ENCODE measurements at places on chromosomes 12 and 14.

GRCh38 chr14:67526676-67527459 lies 6.2 kb upstream of the PLEKHH1 start:
- peak; percentile 41 for DNase-seq

DNA sequence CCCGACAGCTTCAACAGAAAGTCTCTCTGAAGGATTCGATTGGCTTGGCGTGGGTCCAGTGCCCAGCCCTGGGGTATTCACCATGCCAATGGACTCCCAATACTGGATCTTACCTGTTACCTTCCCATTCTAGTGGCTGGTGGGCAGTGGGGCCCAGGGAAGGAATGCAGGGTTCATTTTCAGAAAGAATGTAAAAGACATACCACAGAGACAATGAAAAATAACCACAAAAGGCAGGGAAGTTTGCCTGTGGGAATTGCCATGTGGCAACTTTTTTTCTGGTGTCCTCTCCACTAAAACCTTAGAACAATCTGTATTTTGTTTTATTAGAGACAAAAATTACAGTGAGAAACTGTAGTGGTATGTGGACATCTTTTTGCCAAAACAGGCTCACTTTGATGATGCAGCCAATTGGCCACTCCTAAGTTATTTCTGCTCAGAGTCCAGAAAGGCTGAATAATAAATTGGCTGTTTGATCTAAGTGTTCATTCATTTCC lies 55.2 kb downstream of the PTGER2 start:
- no peak for DNase-seq

- DNase-seq, result no peak
These were observed 15.6 kb downstream of the HIP1R start for GRCh38 chr12:122850695-122851350.

- DNase-seq, result no peak
These were observed 4.3 kb upstream of the DLK1 start for GRCh38 chr14:100722367-100722766.

GRCh38 chr14:65431951-65432350 lies 19.4 kb downstream of the FUT8 start:
- no peak for DNase-seq

GRCh38 chr12:7899755-7900154 lies 27.0 kb upstream of the SLC2A14 start:
- no peak for DNase-seq

GRCh38 chr14:100610511-100611217 lies 23.4 kb upstream of the BEGAIN start:
- no peak for DNase-seq

GRCh38 chr14:92863286-92864080 lies 59.5 kb upstream of the CHGA start:
- DNase-seq, result no peak

DNA sequence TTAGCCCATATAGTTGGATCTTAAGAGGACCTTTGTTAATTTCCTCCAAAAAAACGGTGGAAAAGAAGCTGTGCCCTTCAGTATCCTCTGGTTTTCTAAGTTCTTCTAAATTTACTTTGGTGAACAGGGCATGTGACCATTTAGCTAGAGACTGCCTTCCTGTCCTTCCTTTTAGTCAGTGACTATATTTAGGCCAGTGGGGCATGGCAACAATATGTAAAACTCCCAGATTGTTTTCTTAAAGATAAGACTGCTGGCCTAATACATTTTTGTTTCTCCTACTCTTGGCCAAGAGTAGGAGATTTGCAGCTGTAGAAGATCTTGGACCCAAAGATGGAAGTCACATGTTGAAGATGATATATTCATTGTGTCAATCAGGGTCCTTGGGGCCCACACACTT lies 325.1 kb upstream of the DCN start:
- DNase-seq, result no peak

DNA sequence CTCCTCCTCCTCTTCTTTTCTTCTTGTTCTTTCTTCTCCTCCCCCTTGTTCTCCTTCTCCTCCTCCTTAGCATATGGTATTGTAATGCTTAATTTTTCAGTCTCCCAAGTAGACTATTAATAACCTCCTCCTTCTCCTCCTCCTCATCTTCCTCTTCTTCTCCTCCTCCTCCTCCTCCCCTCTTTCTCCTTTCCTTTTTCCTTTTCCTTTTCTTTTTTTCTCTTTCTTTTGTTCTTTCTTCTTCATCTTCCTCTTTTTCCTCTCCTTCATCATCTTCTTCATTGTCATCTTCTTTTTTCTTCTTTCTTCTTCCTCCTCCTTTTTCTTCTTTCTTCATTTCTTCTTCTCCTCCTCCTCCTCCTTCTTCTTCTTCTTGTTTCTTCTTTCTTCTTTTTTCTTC lies 251.6 kb upstream of the ARHGAP5 start:
- DNase-seq, result no peak

GRCh38 chr14:103519837-103520212 lies 2.8 kb downstream of the CKB start:
- DNase-seq, result no peak

DNA sequence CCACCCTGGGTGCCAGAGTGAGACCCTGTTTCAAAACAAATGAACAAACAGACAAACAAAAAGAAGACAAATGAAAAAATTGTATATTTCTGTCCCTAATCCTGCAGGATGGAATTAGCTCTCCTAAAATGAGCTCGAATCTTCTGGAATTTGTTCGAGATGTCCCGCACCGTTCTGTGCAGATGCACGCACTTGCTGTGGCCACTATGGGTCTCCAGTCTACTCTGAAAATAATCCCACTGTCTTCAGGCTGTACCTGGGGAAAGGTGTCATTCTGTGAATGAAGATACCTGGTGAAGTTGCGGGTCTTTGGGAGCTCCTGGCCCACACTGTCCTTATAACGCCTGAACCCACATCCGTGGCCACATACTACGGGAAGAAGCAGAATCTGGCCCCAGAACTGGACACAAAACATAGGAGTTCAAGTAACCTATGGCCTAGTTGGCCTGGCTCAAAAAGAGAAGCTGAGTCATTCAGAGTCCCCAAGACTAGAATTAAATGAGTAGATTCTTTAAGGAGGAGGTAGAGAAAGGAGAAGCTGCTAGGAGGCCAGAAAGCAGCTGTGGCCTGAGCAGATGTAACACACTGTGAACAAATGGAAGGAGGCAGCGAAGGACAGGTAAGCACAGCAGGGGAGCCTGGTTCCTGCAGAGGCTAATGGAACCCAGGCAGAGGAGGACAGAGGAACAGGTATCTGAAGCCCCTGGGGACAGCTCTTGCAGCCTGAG lies 108.6 kb downstream of the FOXN3 start:
- no peak for DNase-seq

GRCh38 chr14:36408388-36408787 lies 88.0 kb upstream of the MBIP start:
- DNase-seq, result no peak

DNA sequence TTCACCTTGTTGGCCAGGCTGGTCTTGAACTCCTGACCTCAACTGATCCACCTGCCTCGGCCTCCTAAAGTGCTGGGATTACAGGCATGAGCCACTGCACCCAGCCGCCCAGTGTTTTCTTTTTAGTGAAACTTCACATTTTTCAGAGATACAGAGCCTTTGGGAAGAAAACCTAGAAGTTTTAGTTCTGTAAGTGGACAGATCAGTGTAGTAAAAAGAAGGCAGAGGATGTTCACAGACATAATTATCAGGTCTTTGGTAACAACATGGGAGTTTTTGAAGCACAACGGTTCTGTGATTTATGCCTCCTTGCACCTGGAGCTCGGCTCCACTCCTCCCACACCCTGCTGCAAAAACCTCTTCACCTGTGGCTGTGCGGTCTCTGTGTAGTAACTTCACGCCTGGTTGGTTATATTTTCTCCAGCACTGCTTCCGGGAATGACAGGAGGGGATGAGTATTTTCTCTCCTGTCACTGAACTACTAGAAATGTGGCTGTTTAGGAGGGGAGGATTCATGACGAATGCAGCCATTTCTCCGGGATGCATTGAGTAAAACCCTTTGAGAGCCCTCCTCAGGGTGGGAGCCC lies 67.0 kb downstream of the ARF6 start:
- peak; percentile 54 for DNase-seq

DNA sequence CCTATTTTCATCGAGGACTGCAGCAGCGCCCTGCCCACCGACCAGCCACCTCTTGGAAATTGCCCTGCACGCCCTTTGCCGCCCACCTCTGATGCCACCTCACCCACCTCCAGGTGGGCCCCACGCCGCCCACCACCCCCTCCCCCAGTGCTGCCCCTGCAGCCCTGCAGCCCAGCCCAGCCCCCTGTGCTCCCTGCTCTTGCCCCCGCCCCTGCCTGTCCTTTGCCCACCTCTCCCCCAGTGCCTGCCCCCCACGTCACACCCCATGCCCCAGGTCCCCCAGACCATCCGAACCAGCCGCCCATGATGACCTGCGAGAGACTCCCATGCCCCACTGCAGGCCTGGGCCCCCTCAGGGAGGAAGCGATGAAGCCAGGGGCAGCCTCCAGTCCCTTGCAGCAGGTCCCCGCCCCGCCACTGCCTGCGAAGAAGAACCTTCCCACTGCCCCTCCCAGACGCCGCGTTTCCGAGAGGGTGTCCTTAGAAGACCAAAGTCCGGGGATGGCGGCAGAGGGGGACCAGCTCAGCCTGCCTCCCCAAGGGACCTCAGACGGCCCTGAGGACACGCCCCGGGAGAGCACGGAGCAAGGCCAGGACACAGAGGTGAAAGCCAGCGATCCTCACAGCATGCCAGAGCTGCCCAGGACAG lies 96.5 kb downstream of the LGMN start:
- peak; percentile 41 for DNase-seq
